Activated T-helper 1 cell treated with anti-CD3 and anti-CD28 coated beads, Interleukin-12 subunit alpha, Interleukin-12 subunit beta, Interleukin-2, Interleukin-4 antibody, amounts not matched to agents 30 ng/mL and 10 ng/mL and 1 ng/mL, durations not matched to agents 14 hours and 24 hours and 36 hours (primary cell): ENCODE measurements at places on chromosomes 6 and 20. TPM values are rescaled to one million over a fixed set of nuclear protein-coding genes. Genes with fewer than 3 reads are reported as not detected.

DNA sequence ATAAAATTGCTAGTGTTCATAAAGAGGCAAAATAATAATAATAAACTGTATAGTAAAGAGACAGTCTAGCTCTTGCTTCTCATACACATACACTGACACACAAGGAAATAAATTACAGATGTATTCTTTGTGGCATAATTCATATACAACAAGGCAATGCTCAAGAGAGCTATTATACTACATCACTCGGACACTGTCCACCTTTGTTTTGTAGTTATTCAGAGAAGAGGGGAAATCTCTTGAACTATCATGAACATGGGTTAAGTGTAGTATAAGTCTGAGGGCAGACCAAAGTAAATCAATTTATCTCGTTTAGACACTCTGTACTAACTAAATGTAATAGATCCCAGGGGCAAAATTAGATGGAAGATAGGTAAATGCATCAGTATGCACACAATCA is 72.7 kb upstream of the PHIP start:
- no peak for DNase-seq

DNA sequence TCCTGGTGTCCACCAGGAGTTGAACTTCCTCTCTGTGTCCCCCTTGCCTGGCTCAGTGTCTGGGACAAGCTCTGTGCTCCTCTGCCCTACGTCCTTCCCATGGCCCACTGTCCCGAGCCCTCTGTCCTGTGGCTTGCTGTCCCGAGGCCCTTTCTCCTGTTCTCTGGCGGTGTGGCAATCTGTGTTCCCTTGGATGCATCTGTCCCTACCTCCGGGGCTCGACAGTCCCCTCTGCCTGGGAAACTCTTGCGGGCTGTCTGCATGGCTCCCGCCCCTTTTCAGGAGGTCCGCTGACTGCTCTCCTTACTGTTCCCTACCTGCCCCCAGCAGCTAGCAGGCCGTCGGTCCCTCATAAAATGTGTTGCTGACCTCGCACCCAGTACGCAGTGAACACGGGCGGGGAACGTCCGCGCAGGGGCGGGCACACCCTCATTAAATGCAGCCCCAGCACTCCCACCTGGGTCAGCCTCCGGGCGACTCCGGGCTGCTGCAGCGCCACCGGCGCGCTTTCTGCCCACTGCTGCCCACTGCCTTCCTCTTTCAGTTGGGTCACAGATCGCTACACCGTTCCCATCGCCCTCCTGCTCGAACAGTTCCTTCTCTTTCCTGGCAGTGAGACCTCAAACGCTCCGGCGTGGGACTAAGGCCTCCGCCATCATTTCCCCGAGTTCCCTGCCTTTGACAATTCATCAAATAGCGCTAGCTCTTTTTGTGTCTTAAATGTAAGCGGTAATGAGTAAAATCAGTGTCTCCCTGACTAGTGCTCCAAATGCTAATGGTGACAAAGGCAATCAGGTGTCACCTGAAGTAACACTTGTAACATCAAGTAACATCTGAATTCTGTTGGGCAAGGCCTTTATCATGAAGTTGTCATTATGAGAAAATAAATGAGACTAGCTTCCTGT is 60.5 kb downstream of the RSPH3 start:
- DNase-seq: no peak

DNA sequence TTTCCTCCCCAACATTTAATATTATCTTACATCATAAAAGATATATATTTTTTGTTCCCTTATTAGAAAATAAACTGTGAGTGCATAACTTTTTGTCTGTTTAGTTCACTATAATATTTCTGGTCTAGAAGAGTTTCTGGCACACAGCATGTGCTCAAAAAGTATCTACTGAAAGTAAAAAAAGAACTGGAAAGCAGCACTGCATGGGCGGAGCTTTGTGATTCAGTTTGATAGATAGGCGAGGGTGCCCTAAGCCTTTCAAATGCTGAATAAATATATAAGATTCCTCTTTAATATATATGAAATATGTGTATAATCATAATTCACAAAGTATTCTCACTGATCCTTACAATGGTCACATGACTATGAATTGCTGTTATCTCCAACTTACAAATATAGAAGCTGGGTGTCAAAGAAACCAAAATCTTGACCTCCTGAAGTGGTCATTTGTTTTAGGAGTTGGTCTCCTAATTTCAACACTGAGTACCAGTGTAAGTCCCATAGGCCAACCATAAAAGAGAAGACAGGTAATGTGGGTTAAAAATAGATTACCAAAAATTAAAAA is 50.8 kb downstream of the OR2B2 start:
- no peak for DNase-seq

The HLA-DPA1 gene
- 61.0 and 66.7 TPM in 2 replicates for total RNA-seq

The SNAP25 gene
- total RNA-seq: 3.7 and 3.9 TPM in 2 replicates
